ENCODE measurements at places on chromosomes 1 and 21.

DNA sequence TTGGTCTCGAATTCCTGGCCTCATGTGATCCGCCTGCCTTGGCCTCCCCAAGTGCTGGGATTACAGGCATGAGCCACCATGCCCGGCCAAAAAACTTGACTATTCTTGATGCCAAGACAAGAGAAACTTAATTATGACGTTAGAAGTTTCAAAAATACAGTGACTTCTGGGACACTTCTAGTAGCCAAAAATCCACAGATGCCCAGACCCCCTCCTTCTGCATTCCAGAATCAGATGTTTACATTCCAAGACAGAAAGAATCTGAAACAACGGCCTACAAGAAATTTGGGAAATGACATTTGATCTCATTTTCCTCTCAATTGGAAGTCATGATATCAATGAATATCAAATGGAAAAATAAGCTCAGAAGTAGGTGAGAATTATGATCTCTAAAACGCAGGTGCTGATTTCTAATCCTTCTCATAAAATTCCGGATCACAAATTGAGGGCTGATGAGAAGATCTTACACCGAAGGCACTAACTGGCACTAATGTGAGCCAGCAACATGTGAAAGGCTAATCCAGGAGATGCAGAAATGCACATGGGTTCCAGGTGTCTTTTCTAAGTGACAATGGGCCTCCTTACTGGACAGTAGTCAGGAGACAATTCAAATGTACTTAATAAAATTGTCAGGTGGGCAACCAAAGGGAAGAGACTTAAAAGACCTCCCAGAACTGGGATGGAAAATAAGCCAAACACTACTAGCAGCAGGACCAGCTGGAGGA is 5.5 kb downstream of the RAB29 start:
- DNase-seq = no peak

DNA sequence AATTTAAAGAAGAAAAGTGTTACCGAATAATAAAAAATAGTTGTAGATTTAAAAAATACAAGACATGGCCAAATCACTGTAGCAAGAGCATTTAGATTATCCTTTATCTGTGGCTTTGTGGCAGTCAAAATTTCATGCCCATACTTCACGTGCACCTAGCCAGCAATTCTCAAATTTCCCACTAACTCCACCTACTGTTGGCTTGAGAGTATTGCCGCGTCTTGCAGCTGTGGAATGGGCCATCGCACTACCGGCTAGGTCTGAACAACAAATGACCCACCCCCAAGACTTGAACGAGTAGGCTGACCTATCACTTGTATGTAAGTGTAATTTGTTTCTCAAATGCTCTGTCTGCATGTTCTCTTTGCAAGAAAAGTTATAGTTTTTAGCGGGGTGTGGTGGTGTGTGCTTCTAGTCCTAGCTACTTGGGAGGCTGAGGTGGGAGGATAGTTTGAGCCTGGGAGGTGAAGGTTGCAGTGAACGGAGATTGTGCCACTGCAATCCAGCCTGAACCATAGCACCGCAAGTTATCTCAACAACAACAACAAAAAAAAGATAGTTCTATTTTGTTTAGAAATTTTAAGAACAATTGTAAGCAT is 4.1 kb downstream of the KRTAP13-4 start:
- peak; percentile 31 for DNase-seq

DNA sequence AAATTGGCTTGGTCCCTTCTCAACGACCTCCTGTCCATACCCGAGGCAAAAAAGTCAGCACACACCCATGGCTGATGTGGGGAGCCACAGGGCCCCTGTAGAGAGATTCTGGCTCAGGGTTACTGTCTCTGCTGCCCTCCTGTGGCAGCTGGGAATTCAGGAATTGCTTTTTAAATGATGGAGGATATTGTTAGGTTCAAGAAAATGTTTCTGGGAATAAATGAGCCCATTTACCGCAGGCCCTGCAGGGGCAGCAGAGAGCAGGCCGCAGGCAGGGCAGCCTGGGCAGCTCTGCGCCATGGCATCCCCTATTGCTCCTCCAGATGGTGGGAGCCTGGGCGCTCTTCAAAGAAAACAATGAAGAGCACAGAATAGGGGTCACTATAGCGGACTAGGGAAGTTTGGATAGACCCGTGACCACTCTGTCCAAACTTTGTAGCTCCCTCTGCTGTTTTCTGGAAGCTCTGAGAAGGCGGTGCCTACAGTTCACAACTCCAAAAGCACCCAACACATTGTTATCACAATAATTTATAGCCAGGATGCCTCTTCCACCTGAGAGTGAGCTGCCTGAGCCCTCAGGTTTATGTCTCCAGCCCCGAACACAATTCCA is 201.1 kb downstream of the BACH1 start:
- DNase-seq = no peak

DNA sequence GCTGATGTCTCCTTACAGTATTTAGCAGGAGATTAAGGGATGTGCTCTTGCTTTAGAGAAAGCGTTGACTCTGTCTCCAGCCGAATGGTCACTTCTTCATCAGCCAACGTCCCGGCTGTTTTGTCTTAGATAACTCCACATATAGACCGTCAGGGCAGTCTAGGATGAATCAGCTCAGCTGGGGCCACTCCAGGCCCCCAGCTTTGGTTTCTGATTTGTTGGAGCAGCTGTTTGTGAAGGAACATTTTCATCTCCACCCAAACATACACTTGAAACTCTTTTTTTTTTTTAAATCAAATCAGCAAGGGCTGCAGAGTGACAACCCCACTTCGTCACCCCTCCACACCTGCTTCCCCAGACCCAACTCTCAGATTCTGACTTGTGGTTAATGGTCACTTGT is 206.1 kb upstream of the GALNT2 start:
- no peak for DNase-seq

DNA sequence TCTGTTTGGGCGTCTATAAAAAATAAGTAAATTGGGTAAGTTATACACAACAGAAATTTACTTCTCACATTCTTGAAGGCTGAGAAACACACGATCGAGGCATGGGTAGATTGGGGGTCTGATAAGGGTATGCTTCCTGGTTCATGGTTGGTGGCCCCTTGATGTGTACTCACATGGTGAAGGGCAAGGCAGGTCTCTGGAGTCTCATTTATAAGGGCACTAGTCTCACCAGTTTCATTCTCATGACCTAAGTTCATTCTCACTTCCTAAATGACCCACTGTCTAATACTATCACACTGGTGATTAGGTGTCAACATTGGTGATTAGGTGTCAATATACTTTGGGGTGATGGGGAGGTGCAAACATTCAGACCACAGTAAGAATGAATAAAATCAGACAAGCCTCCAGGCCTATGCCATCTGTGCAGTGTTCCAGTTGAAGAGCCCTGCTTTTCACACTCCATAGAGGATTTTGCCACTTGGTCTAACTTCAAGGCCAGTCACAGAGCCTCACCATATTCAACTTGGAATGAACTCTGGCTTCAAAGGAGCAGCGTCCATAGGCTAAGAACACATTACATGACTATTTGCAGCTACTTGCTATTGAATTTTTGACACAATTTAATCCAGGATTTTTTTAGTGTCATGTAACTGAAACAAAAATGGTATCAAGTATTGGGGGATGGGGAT is 2.5 kb upstream of the GBP4 start:
- DNase-seq = no peak

- no peak for DNase-seq
Observed at GRCh38 chr1:164967300-164967699, 389.2 kb downstream of the LMX1A start.

DNA sequence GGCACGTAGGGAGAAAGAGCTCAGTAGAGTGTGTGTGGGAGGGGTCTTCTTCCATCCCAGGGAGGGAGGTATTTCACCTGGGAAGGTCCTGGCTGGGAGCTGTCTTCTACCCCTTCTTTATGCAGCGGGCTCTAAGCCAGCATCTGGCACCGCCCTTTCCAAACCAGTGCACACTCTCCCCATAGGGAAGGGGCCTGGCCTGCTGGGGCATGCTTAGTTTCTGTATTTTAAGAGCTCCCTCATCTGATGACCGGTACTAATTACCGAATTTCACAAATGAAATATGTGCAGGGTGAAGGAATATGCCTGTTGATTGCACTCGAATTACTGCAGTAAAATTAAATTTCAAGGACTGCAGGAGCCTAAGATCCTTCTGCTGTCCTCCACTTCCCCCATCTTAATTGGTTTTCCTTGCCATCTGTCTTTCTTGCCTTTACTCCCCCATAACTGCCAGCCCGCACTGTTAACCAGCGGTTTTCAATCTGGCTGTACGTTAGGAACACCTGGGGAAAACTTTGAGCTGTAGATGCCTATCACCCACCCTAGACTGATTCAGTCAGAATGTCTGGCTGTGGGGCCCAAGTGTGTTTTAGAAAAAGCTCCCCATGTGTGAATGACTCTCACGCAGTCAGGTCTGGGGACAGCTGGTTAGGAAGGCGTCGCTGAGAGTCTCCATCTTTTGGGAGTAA is 20.1 kb downstream of the GALNT2 start:
- DNase-seq = no peak

- no peak for DNase-seq
Observed at GRCh38 chr1:15531682-15532081, 5.0 kb downstream of the DNAJC16 start.

GRCh38 chr1:234260578-234260977 is 112.7 kb upstream of the COA6 start:
- DNase-seq = peak; percentile 36

DNA sequence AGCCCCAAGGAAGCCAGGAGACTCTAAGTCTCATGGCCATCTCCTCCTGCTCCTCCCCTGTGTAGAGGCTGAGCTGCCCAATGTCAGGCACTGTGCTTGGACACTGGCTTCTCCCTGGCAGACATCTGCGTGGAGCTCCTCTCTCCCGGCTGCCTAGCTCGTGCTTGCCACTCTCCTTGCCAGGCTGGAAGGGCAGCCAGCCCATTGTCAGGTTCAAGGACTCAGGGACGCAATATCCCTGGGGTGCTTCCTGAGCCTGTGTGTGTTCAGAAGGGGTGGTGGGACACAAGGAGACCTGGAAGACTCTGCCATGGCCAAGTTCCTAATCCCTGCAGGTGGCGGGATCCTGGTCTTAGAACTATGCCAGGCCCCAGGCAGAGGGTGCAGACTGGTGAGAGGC is 65.4 kb upstream of the PARP1 start:
- DNase-seq = no peak

DNA sequence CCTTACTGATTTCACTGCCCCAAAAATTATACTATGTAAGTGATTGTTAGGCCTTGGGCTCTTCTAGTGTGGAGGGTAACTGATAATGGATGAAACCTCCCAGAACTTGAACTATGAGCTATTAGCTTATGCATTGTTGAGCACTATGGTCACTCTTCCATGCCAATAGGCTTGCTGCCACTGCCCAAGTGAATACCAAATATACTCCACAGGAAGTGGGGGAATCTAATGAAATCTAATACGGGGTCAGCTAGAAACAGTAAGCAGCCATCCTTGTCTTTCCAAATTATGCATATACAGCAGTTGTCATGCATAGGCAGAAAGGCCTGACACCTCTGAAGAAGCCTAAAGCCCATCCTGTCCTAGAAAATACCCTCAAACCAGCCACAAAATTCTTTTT is 198.7 kb upstream of the PTBP2 start:
- no peak for DNase-seq

GRCh38 chr21:33078907-33079582 is 9.1 kb downstream of the OLIG1 start:
- no peak for DNase-seq

GRCh38 chr1:44346878-44347277 is 8.2 kb downstream of the ERI3 start:
- DNase-seq = no peak

DNA sequence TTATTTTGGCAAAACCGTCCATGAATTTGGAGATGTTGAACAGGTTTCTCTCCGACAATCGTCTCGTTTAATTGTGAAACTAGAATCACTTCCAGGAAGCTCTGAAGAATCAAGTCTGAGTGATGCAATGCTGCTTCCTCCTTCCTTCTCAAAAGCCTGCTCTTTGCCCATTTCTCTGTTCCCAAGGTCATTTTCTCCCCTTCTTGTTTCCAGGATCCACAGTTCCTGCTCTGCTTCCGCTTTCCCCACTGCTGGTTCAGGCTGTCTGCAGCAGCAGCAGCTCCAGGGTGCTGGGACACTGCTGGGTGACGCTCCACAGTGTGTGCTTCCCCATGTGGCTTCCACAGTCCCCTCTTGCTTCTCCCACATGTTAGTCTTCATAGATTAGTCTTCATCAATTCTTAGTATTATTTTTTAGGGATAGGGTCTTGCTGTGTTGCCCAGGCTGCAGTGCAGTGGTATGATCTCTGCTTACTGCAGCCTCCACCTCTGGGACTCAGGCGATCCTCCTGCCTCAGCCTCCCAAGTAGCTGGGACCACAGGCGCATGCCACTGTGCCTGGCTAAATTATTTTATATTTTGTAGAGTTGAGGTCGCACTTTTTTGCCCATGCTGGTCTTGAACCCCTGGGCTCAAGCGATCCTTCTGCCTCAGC is 156.2 kb downstream of the DYRK1A start:
- no peak for DNase-seq

DNA sequence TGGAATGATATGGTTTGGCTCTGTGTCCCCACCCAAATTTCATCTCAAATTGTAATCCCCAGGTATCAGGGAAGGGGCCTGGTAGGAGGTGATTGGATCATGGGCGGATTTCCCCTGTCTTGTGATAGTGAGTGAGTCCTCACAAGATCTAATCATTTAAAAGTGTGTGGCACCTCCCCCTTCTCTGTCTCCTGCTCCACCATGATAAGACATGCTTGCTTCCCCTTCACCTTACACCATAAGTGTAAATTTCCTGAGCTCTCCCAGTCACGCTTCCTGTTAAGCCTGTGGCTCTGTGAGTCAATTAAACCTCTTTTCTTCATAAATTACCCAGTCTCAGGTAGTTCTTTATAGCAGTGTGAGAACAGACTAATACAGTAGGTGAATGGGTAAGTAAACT is 109.3 kb downstream of the DMRTB1 start:
- DNase-seq = no peak

DNA sequence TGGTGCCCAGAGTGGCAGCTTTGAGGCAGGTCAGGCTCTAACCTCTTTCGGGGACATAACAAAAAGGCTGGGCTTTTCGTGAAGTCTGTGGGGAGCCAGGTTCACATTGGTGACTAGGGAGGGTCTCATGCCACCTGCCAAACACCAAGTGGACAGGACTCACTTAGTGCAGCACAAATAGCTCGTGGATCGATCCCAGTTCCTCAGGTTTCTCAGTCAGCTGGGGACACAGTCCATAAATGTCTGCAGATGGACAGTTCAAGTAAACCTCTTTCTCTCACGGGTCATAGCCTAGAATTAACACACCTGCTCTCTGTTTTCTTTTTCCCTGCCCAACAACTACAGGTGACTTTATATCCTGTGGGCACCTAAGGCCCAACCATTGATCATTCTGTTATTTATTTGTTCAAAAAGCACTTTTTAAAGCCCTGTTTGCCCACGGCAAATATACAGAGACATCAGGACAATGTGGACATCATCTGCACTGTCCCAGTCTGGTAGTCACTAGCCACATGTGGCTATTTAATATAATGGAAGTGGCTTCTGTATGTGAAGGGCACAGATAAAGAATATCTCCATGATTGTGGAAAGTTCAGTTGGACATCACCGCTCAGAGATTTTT is 53.5 kb downstream of the CAPN2 start:
- DNase-seq = no peak

DNA sequence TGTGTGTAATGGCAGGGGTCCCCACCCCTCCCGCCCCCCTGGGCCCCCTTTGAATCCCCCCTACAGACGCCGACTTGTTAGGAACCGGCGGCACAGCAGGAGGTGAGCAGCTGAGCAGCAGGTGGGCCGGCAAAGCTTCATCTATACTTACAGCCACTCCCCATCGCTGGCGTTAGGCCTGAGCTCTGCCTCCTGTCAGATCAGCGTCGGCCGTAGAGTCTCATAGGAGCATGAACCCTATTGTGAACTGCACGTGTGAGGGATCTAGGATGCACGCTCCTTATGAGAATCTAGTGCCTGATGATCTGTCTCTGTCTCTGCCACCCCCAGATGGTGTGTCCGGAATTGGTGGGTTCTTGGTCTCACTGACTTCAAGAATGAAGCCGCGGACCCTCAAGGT is 14.9 kb upstream of the VPS26C start:
- no peak for DNase-seq
